Activated CD4-positive, alpha-beta T cell treated with anti-CD3 and anti-CD28 coated beads, Interleukin-2, amount 50 U/mL, for 1 hour (primary cell): ENCODE measurements at places on chromosomes 11 and 22.

DNA sequence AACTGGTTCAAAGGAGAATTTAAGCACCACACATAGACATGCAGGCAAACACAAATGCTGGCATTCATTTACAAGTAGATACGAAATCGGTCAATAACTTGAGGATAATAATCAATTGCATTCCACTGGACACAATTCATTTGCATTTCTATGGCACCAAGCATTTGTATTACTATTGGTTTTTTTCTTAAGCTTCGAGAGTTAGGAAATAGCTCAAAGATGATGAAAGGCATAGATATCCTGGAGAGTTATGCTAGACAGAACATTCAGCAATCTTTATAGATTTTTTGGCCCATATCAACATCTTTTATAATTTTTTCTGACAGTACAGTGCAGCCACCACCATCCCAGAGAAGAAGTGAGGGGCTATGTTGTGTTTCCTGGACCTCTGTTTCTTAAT, 544.4 kb downstream of the MIAT start:
- DNase-seq, result no peak

DNA sequence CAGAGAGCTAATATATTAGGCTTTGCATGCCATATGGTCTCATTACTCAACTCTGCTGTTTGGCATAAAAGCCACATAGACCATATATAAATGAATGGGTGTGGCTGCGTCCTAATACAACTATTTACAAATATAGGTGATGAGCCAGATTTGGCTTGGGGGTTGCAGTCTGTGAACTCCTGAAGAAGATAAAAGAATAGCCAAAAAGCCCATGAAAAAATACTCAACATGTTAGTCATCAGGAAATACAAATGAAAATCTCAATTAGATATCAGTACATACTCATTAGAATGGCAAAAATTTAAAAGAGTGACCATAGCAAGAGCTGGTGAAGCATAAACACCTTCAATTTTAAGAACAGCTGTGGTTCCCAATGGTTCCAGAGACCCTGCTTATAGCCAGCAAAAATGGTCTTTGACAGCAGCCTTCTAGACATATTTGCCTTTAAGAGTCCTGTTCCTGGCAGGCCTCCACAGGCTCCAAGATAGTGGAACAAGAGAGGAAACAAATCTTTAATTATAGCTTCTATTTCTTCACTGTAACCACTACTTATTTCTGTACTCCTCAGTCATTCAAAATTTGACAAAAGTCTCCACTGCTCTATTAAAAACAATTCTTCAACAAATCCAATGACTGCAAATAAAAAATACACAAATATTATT, 16.1 kb downstream of the C2CD3 start:
- no peak for DNase-seq

DNA sequence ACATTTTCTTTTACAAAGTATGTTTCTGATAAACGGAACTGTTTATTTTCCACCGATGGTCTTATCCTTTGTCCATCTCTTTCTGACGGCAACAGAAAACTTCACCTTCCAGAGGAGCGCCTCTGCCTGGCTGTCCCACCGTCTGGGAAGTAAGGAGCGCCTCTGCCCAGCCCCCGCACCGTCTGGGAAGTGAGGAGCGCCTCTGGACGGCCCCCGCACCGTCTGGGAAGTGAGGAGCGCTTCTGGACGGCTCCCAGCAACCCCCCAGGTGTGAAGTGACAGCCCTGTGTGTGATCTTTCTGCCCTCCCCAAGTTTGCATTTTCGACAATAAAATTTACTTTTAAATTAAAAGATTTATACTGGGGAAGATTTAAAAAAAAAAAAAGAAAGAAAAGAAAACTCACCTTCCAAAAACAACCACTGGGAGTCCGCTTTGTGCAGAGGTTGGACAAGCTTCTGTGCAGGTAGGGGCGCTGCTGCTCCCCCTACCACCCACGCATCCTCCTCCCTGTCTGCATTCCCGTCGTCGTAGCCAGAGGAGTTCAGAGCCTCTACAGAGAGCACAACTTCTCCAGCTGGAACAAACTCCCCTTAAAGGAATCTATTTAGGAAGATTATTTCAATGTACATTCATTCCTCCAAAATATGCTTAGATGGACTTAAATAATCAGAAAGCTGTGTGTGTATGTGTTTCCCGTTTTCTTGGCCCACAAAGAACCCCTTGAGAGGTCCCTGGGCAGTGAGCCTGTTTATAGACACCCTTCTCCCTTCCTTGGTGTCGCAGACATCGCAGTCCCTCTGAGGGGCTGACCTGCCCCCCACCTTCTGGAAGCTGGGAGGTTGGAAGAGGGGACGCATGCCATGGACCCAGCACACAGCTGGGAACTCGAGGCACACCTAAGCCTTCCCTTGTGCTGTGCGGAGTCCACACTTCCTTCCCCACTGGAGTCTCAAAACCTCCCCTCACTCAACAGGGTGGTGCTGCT, 849 bp upstream of the APOBEC3B start:
- no peak for DNase-seq

GRCh38 chr11:26329206-26329605, 2.7 kb upstream of the ANO3 start:
- no peak for DNase-seq

DNA sequence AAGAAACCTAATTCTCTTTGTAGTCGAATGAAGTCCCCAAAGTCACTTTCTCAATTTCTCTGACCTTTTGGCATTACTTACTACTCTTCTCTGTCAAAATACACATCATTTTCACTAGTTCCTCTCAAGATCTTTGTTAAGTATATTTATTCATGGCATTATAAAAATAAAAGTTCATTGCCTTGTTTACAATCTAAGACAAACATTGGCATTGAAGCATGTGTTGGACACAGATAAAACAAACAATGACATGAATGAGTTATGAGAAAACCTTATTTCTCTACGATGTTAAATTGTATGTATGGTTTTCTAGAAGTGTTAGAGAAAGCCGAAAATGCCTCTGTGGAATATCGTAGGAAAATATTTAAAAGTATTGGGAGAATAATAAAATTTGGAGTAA, 8.6 kb upstream of the OR51G1 start:
- DNase-seq, result no peak

DNA sequence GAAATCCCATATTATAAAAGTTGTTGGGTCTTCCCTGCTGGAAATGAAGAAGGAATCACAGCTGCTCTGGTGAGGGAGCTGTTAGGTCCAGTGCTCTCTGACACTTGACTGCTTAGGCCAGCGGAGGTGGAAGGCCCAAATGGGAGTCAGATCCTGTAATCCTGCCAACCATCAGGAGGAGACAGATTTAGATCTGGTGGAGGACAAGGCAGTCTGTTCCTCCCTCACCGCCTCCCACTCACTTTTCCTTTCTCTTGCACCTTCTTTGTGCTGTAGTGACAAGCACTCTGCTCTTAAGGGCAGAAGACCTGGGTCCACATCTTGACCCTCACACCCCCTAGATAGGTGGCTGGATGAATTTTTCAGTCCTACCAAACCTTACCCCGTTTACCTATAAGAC, 59.7 kb upstream of the CHST1 start:
- DNase-seq, result no peak

- DNase-seq, result no peak
Measured at GRCh38 chr22:50260434-50260800, 1.1 kb downstream of the MAPK12 start.

DNA sequence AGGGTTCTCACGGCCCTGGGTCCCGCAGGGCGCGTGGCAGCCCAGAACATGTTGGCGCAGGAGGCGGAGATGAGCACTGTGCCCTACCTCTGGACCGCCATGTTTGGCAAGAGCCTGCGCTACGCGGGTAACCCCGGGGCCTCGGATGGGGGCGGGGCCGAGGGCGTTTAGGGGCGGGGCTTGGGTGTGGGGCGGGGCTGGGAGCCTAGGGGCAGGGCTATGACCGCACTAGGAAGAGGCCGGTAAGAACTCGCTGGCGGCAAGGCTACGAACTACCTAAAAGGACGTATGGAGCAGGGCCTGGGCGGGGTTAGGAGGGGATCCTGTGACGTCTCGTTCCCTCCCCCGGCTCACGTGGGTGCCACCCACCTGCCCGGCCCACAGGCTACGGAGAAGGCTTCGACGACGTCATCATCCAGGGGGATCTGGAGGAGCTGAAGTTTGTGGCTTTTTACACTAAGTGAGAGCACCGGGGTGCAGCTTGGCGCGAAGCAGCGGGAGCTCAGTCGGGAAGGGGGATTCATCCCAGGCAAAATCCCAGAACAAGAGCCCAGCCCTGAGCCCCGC, 2.8 kb upstream of the LZTR1 start:
- DNase-seq, result peak; percentile 58

GRCh38 chr11:116263770-116264169, 509.0 kb downstream of the BUD13 start:
- DNase-seq, result no peak

GRCh38 chr11:84812471-84812969, 814.6 kb downstream of the DLG2 start:
- no peak for DNase-seq

GRCh38 chr11:122045181-122045586, 70.8 kb downstream of the BLID start:
- DNase-seq, result no peak

DNA sequence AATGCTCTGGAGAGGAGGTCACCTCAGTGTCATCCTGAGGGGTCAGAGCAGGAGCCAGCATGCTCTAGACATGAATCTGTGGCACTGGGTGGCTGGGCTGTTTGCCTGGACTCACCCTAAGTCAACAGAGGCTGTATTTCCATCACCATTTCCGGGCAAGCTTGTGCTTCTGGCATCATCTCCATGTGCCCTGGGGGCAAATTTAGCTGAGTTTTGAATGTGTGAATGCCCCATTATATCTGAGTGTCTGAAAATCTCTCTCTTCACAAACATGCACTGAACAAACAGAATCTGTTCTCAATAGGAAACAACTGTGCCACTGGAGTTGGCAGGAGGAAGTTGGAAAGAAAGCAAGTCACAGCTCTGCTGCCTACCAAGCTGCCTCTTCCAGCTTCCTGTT, 356.2 kb downstream of the GRM5 start:
- DNase-seq, result no peak

DNA sequence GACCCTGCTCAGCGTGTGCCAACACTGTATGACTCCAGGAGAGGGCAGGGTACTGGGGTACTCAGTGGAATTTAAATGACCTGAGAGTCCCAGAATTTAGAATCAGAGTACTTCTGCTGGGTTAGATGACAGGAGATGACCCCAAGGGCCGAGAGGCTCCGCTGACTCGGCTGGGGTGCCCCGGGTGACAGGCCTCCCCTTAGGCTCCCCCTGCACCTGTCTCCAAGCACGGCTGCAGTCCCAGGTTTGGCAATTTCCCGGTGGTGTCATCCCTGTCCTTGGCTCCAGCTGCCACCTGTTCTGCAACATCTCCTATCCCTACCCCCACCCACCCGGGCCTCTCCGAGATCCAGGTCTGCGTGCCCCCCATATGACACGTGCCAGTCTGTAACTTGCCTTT, 1.3 kb downstream of the ACTN3 start:
- no peak for DNase-seq

DNA sequence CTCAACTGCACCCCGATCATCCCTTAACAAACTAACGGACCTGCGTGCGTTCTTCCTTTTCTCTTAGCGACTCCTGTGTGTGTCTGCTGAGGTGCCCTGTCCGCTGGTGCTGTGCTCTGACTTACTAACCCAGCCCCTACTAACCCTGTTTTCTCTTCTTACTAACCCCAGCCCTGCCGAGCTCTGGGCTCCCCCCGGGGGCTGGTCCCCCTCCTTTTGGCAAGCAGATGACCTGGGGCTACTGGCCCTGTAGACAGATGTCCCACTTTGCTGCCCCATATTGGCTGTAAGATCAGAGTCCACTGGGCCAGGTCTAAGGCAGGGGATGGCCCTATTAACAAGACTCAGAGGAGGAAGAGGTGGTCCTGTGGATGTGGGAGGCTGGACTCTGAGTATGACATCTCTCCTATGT, 14.7 kb downstream of the MIAT start:
- DNase-seq, result no peak

GRCh38 chr11:30328681-30329080, 5.8 kb downstream of the ARL14EP start:
- no peak for DNase-seq

DNA sequence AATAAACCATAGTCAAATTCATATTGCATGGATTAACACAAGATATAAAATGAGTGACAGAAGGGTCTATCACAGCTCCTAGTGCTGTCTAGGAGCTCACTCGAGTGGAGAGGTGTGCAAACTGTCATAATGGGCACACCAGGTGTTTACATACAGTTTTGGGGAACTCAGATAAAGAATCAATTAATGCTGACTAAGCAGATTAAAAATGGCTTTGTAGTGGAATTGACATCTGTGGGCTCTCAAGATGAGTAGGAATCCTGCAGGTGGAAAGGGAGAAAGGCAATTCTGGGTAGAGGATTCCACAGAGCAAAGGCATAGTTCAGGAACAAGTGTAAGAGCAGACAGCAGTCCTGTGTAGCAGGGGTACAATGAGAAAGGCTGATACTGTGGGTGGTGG, 496.2 kb upstream of the CCDC90B start:
- DNase-seq, result no peak

- no peak for DNase-seq
Measured at GRCh38 chr11:88377144-88377543, 39.6 kb upstream of the CTSC start.

DNA sequence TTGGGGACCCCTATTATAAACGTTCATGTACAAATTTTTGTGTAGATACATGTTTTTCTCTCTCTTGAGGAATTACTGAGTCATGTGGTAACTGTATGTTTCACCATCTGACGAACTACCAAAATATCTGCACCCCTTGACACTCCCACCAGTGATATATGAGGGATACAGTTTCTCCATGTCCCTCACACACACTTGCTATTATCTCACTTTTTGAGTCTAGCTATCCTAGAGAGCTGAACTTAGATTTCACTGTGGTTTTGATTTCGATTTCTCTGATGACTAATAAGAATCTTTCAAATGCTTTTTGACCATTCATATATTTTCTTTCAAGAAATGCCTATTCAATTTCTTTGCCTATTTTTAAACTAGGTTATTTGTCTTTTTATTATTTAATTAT, 200.2 kb downstream of the PGR start:
- no peak for DNase-seq

DNA sequence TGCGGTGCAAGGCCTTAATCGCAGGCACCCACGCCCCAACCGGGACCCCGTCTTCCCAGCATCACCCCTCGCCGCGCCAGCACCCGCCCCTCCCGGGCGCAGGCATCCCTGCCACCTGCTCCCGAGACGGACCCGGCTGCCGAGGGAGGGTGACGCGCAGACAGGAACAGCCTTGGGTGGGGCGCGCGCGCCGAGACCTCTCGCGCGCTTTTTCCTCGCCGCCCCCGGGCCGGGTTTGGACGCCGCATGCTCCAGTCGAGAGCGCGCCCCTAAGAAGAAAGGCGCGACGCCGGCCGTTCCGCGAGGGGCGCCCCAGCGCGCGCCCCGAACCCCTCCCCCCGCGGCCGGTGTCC, 504 bp downstream of the CFL1 start:
- peak; percentile 66 for DNase-seq
